ENCODE measurements at places on chromosomes 1 and 21.

DNA sequence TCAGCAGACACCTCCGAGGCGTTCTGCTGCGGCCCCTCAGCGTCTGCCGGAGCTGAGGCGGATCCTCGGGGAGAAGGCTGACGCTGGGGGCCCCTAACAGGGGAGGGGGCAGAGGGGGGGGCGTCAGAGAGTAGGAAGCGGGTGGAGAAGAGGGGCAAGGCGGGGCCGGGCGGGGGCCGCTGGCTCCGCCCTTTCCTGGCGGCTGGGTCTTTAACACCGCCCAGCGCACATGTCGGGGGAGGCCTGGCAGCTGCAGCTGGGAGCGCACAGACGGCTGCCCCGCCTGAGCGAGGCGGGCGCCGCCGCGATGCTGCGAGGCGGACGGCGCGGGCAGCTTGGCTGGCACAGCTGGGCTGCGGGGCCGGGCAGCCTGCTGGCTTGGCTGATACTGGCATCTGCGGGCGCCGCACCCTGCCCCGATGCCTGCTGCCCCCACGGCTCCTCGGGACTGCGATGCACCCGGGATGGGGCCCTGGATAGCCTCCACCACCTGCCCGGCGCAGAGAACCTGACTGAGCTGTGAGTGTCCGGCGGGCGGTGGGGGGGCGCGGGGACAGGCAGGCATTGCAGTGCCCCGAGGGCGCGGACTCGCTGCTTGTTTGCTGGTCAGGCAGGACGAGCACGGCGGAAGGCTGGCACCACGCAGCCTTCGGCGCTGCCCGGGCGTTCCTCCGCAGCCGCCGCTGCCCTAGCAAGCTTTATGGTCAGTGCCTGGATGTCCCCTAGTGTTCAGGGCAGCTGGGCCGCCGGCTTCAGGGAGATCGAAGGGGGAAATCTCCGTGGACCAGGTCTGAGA is at the start of gene NTRK1:
Gene NTRK1, plus strand, starts transcription at position 238 of the 796 bp plus-strand sequence. Its CDS starts 70 bp downstream, at position 308.
- DNase-seq, result peak; percentile 32

GRCh38 chr1:203702130-203702577 is 62.8 kb upstream of the LAX1 start:
- DNase-seq, result peak; percentile 30

DNA sequence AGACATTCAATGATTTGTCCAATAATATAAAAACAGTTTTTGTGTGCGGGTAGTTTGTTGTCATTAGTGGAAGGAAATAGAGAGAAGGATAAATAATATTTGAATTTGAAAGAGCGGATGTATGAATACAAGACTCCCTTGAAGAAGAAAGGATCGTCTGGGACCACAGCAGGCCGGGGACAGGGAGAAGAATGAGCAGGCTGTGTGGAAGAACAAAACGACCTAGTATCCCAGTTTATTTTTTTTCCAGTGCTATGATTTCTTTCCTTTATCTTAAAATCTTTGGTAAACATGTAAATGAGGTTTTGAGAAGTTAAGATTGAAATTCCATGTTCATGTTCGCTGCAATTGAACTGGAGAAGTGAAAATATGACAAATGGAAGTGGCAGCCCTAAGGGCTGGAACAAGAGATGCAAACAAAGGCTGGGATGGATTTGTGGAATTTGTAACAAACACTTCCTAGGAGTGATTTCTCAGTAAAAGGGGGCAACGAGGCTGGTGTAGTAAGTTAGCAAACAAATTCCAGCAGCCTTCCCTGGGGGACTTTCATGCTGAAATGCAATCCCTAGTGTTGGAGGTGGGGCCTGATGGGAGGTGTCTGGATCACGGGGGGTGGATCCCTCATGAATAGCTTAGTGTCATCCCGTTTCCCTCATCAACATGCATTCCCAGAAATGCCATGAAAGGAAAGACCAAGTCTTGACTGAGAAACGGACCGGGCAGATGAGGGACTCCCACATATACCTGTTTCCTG is 10.2 kb upstream of the IFI16 start:
- no peak for DNase-seq

DNA sequence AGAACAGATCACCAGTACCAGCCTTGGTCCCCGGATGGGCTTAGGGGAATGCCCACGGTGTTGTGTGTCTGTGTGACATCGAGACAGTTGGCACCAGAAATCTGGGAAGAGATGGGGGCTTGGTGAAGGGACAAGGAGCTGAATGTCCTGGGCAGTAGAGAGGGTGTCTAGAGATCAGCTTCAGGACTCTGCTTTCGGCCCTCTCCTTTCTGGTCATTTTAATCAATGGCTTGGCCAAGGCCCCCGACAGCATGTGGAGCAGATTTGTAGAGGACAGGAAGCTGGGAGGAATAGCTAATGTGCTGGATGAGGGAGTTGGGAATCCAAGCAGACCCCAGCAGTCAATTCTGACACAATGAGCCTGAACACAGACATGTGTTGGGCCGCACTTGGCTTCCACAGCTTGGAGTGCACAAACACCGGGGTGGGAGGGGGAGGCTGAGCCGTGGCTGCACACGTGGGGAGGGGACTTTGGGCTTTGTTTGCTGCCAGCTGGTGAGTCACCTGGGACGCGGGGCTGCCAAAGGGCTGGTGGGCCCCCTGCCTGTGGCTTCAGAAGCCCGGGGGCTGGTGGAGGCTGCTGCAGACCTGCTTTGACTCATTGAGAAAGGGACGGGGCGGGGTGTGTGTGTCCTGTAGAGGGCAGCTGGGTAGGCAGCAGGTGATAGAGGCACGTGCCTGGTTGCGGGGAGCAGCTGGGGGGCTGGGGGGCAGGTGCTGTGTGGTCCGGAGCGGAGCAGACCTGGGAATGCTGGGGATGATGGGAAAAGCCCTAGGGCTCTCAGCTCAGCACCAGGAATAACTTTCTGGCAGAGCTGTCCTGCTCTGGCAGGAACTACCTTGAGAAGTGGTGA is 20.9 kb downstream of the SLC1A7 start:
- peak; percentile 23 for DNase-seq

DNA sequence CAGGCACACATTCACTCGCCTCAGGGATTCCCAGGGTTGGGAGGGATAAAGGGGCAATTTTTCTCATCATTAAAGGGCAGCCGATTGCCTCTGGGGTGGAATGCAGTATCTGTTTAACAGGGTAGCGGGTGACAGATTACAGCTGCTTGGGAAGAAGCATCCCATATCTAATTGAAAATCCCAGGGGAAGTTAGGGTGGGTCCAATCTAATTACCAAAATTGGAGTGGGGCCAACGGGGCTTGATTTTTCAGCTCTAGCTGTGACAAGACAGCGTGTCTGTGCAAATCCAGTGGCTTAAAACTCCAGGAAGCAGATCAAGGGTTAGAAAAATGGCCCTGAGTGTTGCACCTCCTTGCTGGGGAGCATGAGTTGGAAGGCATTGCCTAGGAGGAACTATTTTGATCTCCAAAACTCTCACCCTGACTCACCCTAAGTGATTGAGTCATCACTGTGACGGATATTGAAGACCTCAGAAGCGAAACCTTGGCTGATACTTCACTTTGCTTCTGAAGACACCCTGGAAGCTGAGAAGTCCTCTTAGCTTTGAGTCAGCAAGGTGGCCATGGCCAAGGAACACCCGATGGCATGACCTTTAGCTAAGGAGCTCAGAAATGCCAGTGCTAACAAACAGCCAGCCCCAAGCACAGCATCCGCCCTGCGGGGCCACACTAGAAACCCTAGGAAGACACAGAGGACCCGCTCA is 46.0 kb downstream of the GRHL3 start:
- DNase-seq, result no peak

GRCh38 chr1:228899421-228899956 is 164.2 kb downstream of the RHOU start:
- DNase-seq, result no peak

DNA sequence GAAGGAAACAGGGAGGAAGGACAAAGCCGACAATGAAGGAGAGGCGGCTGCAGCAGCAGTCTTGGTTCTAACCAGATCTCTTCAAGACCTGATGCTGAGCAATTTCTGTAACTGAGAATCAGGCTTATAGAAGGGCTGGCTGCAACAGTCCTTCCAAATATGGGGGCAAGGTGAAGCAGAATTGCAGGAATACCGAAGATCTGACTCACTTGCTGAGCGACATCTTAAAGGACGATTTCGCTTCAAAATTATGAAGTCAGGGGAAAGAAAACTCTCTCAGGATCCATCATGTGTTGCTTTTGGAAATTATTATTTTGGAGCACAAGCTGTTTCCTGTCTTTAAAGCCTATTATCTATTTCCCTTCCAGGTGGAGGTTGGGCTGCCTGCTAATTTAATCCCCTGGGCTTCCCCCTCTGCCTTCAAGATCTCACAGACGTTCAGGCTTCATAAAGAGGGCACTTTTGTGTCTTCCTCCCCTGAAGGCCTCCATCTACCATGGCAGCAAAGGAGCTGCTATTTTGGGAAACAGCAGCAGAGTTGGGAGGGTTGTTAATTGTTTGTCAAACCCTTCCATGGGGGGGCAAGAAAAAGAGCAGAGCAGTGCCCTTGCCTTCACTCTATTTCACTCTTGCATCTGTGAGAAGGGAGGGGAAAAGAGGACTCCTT is 10.8 kb upstream of the IER5 start:
- no peak for DNase-seq

DNA sequence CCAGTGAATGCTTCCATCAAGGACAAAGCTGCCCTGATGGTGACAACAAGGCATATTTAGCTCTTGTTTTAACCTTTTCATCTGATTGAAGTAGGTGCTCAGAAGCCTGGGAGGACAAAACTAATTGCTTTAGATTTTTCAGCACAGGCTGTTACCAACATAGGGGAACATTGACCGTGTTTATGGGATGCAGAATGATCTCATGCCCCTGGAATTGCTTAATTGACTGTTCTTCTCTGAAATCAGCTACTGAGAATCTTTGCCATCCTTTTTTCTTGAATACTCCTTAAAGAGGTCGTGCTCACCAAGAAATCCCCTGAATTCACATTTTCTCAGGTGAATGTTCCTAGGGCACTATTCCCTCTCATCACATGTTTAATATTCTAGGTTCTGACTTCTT is 95.9 kb upstream of the CCDC190 start:
- no peak for DNase-seq

DNA sequence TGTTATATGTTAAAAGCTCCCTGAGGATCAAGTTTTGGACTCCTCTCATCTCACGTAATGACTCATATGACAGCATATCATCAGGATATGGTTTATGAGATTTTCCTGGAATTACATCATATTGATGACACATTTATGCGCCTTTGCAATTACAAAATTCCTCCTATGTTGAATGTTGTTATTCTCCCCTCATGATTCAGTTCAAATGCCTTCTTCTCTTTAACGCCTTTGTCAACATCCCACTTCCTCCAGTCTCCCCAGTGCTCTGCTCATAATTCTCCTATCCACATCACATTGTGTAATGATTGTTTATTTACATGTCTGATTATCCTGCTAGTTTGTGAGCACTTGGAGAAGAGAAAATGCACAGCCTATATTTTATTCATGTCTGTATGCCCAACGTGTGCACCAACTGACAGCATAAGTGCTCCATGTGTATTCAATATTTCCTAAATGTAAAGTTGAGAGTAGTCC is 80.9 kb upstream of the BACH1 start:
- no peak for DNase-seq

DNA sequence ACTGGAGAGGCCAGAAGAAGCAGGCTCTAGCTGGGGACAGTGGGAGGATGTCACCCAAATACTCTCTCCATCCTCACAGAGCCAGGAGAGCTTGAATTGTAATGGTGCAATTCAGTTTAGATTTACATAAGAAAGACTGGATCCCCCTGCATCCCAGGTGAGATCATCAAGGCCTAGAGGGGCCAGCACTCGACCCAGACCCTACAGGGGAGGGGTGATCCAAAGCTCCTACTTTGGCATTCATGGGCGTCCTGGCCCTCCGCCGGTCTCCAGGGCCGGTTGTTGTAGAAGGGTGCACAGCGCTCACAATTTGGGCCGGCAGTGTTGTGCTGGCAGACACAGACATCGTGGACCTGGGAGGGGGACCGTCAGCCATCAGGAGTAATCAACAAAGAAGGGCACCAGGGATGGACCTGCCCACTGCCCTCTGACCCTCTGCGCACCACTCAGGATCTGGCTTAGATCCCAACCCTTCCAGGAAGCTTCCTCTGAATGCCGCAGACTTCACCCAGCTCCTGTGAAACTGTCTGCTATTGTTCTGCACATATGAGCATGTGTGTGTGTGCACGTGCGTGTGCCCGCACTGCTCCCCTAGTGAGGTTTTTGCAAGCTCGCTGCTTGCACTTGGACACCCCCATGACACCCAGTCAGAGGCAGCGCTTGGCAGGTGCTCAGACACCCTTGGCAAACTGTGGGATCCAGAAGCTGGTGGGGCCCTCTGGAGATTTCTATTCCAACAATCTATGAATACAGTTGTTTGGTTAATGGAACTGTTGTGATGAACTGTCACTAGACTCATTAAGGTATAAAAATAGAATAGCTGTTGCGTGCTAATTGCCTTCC is 21.6 kb downstream of the LAMB3 start:
- DNase-seq, result no peak

DNA sequence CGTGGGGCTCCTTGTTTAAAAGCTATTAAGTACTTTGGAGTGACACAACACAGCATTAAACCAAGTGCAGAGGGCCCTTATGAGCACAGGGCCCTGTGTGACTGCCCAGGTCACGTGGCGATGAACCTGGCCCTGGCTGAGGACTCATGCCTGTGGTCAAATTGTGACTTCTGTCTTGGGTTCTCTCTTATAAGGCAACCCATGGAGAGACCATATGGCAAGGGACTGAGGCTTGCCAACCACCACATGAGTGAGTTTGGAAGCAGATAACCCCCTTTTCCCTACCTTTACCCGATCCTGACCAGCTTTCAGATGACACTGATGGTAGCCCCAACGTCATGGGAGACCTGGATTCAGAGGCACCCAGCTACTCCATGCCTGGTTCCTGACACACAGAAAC is 140.5 kb downstream of the ZBTB18 start:
- no peak for DNase-seq

DNA sequence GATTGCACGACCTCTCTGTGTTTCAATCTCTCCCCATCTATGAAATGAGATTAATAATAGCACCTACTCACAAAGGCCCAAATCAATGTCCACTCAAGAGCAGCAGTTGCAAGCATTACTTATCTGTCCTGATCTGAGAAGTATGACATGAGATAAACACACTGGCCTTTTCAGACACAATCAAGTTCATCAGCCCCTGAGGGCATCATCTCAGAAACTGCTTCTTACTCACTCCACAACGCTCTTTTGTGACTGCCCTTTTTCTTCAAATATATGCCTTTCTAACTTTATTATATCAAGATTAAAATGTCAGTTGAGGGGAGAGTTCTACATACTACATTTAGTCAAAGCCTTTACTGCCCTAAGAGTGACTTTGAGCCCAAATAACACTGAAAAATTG is 371.9 kb upstream of the SPAG17 start:
- DNase-seq, result no peak

GRCh38 chr1:31745096-31745945 is 18.8 kb downstream of the ADGRB2 start:
- no peak for DNase-seq

DNA sequence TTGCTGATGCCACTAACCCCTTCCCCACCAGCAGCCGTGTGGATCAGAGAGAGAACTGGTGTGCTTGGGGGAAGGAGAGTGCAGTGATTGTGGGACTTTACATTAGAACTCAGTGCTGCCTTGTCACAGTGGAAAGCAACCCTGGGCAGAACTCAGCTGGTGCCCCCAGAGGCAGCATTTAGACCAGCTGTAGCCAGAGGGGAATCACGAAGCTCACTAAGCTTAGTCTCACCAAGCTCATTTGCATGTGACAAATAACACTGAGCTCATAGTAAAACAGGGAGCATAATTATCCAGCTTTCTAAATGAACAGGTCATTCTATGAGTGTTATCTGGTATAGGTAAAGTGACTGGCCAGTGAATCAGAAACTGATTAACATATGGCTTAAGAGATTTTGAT is 9.8 kb upstream of the SMAP2 start:
- peak; percentile 28 for DNase-seq
